ENCODE measurements at places on chromosomes 6 and 20.
A peak's percentile ranks its signal among the peaks of the same experiment; 100 is the strongest.

DNA sequence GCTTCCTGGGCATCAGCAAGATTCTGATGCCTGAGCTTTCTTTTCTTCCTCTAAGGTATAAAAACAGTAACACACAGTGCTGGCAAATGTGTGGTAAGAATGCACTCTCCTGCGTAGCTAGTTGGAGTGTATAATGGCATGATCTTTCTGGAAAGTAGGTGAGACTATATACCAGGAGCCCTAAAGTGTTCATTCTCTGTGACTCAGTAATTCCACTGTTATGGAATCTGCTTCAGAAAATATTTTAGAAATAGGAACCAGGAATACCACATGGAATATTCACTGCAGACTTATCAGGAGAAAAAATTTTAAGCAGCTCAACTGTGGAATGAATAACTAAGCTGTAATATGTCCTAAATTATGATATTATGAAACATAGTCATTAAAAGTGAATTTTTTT, 16.9 kb upstream of the CSE1L start:
- no peak for DNase-seq

- DNase-seq, result no peak
Observed at GRCh38 chr20:54221996-54222890, 14.4 kb downstream of the PFDN4 start.

DNA sequence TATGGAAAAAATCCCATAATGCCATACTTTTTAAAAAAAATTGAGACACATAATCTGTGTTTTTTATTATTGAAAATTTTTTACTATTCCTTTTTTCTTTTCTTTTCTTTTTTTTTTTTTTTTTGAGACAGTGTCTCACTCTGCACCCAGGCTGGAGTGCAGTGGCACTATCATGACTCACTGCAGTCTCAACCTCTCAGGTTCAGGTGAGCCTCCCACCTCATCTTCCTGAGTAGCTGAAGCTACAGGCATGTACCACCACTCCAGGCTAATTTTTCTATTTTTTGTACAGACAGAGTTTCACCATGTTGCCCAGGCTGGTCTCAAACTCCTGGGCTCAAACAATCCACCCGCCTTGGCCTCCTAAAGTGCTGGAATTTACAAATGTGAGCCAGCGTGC, 100.4 kb downstream of the AFG1L start:
- no peak for DNase-seq

DNA sequence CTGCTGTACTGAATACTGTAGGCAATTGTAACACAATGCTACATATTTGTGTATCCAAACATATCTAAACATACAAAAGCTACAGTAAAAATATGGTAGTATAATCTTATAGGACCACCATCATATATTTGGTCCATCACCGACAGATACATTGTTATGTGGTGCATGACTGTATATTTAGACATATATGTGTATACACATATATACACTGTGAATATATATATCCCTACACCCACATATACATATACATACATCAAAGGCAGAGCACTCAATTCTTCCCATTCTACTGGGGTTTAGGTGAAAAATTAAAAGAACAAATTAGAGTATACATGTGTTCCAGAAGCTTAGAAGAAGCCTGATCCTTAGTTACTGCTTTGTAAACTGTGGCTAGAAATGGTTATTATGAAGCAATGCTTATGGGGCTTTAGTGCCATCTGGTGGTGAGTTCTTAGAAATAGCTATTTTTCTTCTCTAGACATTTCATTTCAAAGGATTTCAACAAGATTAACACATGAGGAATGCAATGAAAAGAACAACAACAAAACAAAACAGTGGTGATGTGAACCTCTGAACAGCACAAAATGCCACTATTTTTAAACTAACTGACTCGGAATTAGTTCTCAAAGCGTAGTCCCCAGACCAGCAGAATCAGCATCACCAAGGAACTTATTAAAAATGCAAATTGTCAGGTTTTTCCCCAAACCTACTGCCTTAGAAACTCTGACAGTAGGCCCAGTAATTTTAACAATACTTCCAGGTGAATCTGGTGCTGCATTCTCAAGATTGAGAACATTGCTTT, 38.0 kb downstream of the PKHD1 start:
- DNase-seq, result peak; percentile 46

DNA sequence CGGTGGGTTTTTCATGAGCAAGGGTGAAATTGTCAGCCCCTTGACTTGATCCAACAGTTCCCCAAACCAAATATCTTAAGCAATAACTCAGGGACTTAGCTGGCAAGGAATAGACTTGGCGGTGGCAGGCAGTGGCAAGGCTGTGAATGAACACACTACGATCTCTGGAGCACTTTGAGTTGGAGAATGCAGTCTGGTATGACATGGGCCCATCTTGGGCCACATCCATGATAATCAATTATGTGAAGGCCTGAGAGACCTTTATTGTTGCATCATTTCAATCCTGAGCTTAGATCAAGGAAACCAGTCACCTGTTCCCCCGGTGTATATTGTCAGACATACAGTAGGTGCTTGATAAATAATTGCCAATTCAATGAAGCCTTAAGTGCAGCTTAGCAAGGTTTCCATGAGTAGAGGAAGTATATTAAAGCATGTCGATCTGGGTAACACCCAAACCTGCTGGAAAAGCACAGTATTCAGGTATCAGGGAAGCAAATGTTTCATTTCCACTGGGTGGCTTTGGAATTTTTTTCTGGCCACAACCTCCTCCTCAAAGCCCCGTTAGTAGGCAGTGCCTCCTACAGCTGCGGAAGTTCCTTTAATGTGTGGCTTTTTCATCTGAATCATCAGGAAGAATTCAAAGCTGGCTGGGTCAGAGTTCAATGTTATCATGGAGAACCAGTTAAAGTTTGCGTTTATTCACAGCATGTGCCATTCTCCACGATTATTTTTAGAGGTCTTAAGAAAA, 10.2 kb downstream of the CASS4 start:
- DNase-seq, result no peak

- no peak for DNase-seq
Observed at GRCh38 chr6:24517659-24518543, 23.1 kb downstream of the ALDH5A1 start.

GRCh38 chr20:43948455-43948854, 33.8 kb downstream of the TOX2 start:
- no peak for DNase-seq

DNA sequence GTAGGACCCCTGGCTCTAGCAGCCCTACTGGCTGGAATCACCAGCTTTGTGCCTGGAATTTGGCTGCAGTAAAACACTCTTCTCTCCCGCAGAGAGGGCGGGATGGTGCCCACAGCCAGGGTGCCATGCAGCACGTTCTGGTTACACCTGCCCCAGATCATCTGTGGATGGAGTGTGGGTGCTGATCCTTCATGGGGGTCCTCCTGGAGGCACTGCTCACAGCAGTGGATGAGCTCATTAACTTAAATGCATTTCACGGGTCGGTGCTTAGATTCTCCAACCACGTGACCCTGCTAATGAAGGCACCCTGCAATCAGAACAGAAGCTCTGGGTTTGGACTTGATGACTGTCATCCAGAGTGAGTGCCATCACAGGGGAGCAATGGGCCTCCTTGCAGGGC, 138.6 kb upstream of the AFDN start:
- DNase-seq, result no peak

- no peak for DNase-seq
Observed at GRCh38 chr20:38855356-38855755, 49.9 kb downstream of the PPP1R16B start.

DNA sequence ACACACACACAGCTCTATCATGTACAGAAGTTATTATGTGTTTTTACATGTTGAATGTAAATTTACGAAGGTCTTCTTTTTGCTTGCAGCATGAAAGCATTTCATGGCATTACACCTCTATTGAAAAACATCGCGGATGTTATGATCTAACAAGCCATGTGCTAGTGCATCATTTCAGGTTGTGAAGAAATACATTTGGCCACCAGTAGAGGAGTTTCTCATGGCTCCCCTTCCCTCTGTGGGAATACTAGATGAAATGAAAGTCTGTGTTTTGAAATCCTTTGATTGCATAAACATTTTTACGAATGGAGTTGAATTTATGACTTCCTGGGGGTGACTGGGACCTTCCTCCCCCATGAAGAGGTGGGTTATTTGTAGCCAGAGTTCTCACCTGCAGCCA, 17.7 kb downstream of the MAS1 start:
- DNase-seq, result no peak

- no peak for DNase-seq
Observed at GRCh38 chr6:20921578-20921977, 387.3 kb downstream of the CDKAL1 start.

DNA sequence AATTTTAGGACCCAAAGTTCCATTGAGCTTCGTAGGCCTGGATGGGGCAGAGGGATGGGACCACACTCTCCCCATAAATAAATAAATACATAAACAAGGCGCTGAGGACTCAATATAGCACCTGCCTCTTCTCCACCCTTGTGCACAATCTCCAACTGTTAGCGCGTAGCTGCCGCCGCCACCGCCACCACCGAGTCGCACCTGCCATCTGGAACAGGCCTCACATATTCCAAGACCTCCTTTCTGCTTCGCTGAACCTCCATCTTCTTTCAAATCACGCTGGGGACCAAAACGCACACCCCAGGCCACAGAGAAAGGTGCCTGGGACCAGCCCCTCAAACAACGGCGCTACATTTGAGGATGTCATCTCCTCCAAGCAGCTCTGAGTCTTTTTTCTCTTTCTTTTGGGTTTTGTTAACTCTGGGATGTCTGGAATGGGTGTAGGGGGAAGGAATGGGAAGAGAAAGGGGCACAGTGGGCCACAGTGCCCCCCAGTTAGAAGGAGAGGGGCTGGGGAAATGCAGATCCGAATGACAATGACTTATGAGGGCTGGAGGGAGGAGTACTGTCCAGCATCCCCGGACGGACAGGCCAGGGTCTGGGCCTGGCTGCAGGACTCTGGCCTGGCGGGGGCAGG, 49.7 kb downstream of the NOL4L start:
- DNase-seq, result peak; percentile 64

GRCh38 chr6:19268718-19269117, 568.5 kb upstream of the ID4 start:
- DNase-seq, result no peak

GRCh38 chr20:15440049-15440820, 1102.8 kb upstream of the FLRT3 start:
- no peak for DNase-seq

DNA sequence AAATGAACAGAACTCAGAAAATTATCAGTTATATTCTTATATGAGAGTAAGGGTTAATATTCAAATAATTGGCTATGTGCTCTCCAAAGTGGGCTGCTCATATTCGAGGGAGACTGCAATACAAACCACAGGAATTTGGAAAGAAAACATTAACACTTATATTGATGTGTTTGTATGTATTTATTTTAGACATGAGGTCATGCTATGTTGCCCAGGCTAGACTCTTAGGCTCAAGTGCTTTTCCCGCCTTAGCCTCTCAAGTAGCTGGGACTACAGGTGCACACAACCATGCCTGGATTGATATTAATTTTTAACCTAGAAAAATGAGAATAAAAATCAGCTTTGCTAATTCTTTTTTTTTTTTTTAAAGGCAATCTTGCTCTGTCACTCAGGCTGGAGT, 35.0 kb downstream of the BTBD9 start:
- no peak for DNase-seq

- no peak for DNase-seq
Observed at GRCh38 chr20:41524980-41525613, 93.1 kb downstream of the CHD6 start.

GRCh38 chr20:11734431-11734830, 183.3 kb upstream of the BTBD3 start:
- no peak for DNase-seq

DNA sequence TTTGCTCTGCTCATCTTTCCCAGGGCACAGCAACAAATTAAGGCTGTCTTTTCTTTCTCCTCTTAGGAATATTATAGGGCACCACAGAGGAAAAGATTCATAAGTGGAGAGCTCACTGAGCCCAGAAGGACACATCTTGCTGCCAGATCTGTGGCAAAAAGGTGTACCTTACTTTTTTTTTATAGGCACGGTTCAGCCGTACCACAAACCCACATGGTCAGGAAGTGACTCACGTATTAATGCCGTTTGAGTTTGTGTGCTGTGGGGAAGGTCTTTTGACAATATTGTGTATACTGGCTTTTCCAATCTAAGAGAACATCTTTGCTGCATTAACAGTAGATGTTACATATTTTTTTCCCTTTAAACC, 28.4 kb downstream of the PAQR8 start:
- DNase-seq, result peak; percentile 92

GRCh38 chr6:136398453-136398852, 108.8 kb upstream of the BCLAF1 start:
- no peak for DNase-seq

DNA sequence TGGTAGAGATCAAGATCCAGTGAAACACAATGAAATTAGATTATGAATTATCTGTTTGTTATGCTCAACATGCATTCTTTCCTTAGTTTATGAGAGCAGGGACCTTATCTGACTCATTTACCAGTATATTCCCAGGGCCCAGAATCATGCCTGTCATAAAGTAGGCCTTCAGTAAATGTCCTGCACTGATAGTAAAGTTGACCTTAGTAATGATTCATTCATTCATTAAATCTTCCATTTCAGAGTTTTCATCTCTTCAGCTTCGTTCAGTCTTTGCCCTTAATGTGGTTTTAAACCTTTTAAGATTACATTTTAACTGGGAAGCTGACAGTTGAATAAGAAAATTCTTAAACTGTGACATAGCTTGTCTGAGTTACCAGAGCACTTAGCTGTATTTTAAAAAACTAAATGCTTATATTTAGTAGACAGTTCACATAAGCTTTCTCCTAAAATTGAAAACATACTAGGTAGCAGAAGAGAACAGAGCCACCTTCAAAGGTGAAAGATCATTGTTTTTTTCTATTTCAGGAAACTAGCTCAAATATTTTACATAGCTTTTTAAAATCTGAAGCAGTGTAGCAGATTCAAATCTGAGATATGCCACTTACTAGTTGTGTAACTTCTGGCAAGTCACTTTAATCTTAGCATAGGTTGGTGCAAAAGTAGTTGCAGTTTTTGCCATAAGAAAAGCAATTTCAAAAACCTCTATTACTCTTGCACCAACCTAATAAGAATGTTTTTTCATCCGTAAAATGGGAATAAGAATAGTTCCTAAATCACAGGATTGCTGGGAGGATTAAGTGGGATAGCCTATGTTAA, 41.4 kb downstream of the MCM8 start:
- DNase-seq, result no peak

DNA sequence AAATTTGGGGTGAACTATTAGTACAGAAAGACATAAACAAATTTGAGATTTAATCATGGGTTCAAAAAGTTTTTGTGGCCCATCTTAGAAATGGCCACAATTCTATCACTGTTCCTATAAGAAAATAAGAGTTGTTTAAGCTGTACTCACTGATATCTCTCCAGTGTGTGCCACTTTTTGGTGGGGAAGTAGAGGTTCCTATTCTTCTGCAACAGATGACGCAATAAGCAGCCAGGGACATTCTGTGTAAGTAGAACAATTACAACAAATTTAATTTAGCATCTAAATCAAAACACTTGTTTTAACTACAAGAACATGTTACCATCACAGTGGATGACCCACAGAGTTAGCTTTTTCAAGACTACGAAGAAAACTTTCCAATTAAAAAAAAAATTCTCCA, 9.9 kb downstream of the SERAC1 start:
- DNase-seq, result no peak

DNA sequence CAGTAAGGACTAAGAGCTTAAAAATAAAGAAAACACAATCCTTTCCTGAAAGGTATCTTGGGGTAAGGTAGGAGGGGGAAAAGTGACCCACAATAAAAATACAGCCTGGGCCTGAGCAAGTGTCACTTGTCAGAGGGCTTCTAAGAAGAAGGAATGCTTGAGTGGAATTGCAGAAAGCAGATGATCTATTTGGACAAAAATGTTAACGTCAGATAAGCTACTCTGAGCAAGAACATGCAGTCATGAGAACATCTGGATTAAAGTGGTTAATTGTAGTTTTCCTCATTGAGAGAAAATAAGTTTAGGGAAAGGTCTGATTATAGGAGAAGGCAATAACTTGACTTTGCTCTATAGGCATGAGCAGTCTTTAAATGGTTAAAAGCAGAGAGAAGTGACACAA, 581.9 kb downstream of the HTR1B start:
- no peak for DNase-seq
